Activated CD8-positive, alpha-beta T cell treated with anti-CD3 and anti-CD28 coated beads, Interleukin-2, amount 10 ng/mL, durations not matched to agents 7 days and 5 days (primary cell): ENCODE measurements at places on chromosomes 1 and 21. TPM values are rescaled to one million over a fixed set of nuclear protein-coding genes. Genes with fewer than 3 reads are reported as not detected.

Gene CASQ2
- not detected for total RNA-seq

GRCh38 chr21:29942034-29942433, 2.2 kb upstream of the GRIK1 start:
- DNase-seq = no peak

Gene PTPN22
- total RNA-seq = 74.8 TPM

- peak; percentile 35 for DNase-seq
These were observed 1.4 kb downstream of the NCAM2 start for GRCh38 chr21:20999659-21000058.

Gene FOXE3
- not detected for total RNA-seq

Gene TMEM51
- 0.18 TPM for total RNA-seq

GRCh38 chr21:39681257-39681656, 63.7 kb upstream of the IGSF5 start:
- no peak for DNase-seq

DNA sequence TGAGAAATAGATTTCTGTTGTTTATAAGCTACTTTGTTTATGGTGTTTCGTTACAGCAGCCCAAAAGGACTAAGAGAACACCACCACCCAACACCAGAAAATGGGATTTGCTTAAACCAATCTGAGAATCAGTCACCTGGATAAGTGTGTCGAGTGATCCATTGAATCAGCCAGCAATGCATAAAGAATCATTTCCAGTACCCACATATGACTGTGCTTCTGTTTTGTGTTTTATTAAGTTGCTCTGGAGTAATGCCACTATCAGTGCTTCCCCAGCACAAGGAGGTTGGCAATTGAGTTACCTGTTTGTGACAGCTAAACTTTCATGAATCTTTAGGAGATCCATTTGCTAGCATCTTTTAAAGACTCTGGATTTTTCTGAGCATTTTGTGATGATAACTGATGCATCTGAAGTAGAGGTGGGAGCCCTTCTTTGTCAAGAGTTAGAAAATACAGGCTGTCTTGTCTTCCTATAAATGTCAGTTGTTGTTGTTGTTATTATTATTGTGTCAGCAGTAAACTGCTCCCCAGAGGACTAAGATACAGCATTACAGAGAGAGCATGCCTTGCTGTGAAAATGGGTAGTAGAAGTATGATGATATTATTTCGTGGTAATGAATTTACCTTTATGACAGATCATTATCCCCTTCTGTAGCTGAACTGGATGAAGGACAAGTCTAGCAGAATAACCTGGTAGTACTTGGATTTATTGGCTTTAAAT, 225.2 kb downstream of the NFIA start:
- no peak for DNase-seq

Gene KCNE2
- not detected for total RNA-seq

Gene PLA2G2A
- not detected for total RNA-seq

Gene ORC1
- total RNA-seq = 38.4 TPM

Gene LRRIQ3
- total RNA-seq = 0.37 TPM

Gene ANP32E
- total RNA-seq = 155 TPM

- no peak for DNase-seq
These were observed 24.1 kb downstream of the MEGF6 start for GRCh38 chr1:3586986-3587759.
